Germinal center (tissue), 1 donor: ENCODE measurements at places on chromosomes 7 and 10.

- DNase-seq = no peak
These were observed 36.6 kb upstream of the SEMA3A start for GRCh38 chr7:84231157-84231556.

DNA sequence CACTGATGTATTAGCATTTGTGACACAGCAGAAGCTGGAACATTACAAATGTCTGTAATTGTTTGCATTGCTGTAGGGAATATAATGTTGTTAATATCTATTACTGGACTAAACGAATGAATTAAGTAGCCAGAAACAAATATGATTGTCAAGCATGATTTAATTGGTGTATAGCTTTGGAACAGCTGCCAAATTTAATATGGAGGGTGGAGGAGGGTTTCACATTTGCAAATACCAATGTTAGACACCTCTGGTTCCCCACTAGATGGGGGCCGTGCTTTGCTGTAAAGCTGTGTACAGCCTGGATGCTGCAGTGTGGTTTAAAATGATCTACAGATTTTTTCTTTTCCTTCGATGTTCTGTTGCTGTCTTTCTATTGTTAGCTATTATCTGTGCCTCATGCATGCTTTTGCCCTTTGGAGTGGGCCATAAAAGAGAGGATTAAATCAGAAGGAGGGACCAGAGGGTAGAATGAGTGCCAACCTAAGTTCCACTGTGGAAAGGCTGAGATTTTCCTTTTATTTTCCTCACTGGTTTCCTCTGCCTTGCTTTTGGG lies 23.1 kb downstream of the DNAJB9 start:
- DNase-seq = no peak

GRCh38 chr10:84654671-84655070 lies 326.3 kb downstream of the CCSER2 start:
- DNase-seq = peak; percentile 63

- no peak for DNase-seq
These were observed 40.5 kb upstream of the CDK13 start for GRCh38 chr7:39909526-39909925.

GRCh38 chr10:91046869-91047268 lies 126.0 kb upstream of the ANKRD1 start:
- DNase-seq = no peak

- DNase-seq = no peak
These were observed 32.6 kb downstream of the CFAP43 start for GRCh38 chr10:104199567-104199966.

DNA sequence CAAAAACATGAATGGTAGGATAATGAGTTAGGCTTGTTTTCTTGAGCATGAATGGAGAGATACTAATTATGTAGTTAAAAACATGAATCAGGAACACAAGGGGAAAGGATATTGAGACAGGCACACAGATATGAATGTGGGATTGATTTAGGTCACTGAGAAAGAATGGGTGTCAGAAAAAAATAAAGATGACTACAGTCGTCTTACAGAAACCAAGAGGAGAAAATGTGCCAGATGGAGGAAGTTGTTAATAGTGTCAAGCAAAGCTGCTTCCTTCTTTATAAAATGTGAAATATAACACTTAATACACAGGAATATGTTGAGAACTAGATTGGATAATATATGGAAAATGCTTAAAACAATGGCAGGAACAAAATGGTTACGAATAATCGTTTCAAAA lies 173.3 kb upstream of the BET1 start:
- DNase-seq = no peak

DNA sequence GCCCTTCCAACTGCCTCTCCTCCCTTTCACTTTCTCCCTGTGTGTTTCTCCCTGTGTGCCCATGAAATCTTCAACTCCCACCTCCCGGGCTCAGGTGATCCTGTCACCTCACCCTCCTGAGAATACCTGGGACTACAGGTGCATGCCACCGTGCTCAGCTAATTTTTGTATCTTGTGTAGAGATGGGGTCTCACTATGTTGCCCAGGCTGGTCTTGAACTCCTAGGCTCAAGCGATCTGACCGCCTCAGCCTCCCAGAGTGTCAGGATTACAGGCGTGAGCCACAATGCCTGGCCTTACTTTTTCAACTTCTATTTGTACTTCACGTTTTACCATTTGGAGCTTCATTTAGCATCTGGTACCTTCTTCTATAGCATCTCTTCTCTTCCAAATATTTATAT lies 24.9 kb downstream of the ST8SIA6 start:
- DNase-seq = no peak

DNA sequence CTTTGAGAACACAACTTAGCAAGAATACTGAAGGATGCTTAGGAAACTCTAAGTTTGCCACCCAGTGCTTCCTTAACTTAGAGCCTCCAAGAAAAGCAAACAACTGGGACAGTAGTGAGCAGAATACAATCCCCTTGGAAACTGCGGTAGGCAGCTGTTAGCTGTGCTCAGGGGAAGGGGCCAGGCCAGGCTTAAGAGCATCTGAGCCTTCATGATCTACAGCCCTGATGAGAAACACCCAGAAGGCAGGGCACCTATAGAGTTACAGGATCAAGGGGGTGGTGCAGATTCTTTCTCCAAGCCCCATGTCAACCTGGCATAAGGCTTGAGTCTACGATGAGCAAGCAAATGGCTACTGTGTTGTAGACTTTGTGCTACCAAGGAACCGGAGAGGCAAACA lies 51.4 kb upstream of the DLG5 start:
- no peak for DNase-seq

DNA sequence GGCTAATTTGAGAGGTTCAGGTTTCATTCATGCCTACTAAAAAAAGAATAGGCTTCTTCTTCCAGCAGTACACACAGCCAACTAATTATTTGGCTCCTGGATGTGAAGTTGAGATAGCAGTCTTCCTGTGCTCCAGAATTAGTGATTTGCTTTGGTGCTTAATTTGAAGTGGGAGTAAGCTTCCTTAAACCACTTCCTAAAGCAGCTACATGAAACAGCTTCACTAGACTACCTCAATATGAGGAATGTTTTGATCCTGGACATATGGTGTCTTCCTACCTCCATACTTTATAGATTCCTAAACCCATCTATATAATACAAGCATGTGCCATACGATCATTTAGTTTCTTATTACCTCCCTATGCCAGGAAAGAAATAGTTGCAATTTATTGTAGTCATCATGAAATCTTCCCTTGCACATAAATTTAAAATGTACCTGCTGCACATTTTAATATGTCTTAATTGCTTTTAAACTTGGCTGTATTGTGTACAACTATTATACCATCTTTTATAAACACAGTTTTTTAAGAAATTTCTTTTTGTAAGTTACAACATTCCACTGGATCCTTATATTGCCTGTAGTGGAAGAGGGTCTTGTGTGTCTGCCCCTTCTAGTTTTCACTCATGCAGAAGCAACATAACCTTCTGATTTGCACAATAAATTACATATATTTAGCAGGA lies 8.6 kb downstream of the VIM start:
- no peak for DNase-seq

DNA sequence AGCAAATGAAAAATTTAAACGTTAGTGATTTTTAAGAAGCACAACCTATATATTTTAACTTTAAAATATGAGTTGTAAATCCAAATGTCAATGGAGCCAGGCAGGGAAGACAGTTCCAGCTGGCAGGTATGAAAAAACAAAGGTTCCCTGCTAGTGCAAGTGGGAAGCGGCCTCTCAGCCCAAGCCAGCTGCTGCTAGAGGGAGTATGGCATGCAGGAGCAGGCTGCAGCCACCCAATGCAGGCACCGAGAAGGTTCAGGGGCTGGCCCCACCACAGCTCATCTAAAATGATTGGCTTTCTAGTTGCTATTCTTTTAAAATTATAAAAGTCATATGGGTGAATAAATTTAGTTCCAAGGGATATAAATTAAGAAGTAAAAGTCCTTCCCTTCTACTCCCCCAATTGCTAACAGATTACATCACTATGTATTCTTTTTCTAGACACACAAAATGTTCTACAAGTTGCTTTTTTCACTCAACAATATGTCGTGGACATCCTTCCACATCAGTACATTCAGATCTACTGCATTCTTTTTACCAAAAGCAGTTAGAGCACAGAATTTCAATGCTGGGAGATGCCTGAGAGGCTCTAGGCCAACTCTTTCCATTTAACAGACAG lies 69.3 kb downstream of the SGMS1 start:
- DNase-seq = no peak

DNA sequence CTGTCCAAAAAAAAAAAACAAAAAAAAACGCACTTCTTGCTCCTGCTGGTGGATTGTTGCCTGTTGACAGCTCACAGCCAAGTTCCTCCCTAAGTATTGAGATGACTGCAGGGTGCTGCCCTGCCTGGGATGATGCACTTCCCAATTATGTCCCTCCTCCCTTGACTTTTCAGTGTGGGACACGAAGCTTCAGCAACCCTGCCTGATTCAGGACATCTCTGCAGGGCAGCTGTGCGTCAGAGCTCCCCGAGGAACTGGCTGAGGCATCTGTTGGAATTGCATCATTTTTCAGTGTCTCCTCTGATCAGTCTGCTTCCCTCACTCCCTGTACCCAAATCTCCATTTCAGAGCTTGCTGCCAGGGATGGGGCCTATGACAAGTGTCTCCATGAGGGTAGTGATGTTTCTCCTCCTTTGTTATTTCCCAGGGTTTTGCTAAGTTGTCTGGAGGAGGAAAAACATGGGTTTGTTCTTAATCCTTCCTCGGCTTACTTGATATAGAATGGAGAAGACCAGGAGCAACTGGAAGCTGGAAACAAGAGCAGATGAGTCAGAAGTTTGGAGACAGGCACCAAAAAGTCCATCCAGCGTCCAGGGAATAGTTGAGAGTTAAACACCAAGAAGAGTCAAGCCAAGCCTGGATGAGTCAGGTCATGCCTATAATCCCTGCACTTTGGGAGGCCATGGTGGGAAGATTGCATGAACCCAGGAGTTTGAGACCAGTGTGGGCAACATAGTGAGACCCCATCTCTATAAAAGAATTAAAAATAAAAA lies 355.1 kb downstream of the GALNT17 start:
- no peak for DNase-seq

DNA sequence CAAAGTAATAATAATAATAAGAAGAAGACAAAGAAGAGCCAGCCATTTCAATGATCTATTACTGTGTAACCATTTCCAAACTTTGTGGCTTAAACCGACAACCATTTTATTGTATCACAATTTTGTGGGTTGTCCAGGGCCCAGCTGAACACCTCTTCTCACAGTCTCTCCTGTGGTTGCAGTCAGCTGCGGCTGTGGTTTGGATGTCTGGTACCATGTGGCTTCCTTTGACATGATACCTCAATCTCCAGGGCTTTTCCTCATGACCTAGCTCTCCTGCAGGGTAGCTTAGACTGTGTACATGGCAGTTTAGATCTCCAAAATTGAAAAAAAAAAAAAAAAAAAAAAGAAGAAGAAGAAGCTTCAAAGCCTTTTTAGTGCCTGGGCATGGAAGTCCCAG lies 72.6 kb upstream of the NFKB2 start:
- no peak for DNase-seq

DNA sequence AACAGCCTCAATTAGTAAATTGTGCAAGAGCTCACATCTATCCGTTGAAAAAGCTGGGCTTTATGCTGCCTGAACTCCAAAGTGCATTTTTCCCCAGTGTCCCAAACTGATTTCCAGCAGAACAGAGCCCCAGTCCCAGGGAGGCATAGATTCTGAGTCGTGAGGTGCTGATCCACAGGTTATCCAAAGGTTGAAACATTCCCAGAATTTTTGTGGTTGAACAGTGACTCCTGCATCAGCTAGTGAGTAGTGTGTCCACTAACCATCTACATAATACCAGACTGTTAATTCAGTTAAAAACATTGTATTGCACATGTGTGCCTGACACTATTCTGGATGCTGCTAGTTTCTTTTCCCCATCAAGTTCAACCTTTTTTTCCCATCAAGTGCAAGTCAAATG lies 761.5 kb downstream of the GATA3 start:
- no peak for DNase-seq

GRCh38 chr10:104332243-104333031 lies 5.8 kb downstream of the ITPRIP start:
- no peak for DNase-seq

- peak; percentile 77 for DNase-seq
These were observed 527 bp downstream of the AKR1B1 start for GRCh38 chr7:134458341-134458805.

DNA sequence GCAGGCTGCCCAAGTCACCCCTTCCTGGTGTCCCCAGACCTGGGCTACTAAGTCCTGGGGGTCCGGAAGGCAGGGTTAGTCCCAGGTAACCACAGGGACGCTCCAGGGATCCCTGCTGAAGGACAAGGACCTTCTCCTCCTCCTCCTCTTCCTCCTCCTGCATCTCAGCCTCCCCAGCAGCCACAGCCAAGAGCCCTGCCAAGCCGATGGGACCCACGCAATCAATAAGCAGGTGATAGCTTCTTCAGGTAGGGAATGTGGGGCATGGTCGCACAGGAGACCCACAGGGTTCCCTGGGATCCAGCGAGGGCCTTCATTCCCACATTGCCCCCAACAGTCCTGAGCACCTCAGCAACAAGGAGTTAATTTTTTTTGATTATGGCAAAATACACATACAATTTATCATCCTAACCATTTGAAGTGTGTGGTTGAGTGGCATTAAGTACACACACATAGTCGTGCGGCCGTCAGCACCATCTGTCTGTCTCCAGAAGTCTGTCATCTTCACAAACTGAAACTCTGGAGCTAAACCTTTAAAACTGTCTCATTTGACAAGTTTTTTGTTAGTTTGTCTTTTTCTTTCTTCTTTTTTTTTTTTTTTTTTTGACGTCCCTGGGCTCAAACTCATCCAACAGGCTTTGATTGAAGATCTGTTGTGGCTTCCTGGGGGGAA lies 12.1 kb downstream of the CRYGN start:
- no peak for DNase-seq

- DNase-seq = no peak
These were observed 37.6 kb downstream of the R3HCC1L start for GRCh38 chr10:98172073-98172472.

DNA sequence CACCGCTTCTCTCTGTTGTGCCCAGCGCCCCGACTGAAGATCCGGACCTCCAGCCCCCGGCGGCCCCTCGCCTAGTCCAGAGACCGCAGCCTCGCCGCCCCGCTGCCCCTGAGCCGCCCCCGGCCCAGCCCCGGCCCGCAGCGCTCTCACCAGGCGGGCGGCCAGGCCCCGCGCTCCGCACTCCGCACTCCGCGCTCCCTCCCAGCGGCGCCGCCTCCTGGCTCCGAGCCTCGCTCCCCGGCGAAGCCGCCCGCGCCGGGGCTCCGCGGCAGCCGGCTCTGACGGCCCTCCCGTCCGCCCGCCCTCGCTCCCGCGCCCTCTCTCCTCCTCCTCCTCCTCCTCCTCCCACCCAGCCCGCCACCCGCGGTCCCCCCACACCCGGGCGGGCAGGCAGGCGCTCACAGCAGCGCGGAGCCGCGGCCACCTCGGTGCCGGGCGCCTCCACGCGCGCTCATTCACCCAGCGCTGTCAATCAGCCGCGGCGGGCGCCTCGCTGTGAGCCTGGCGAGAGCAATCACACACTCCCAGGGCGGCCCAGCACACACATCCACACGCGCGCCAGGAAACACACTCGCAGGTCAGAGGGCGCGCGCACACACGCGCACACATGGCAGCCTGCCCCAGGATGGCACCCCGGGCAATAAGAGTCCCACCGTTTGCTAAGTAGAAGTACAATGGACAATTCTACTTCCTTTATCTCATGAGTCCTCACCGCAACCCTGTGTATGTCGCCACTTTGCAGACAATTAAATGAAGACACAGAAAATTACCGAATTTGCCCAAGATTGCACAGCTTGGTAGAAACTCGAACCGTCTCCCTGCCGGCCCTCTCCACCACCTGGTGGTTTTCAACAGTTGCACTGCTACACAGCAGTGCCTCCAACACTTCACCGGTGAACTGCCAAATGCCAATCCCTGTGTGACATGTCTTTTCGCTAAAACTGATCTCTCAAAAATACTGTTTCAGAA lies at the start of gene PRRT4:
Gene PRRT4, minus strand, starts transcription at position 280 of the 969 bp plus-strand sequence.
- DNase-seq = peak; percentile 68

- DNase-seq = no peak
These were observed 164.0 kb downstream of the CHRM2 start for GRCh38 chr7:137032436-137032835.

- no peak for DNase-seq
These were observed 27.9 kb downstream of the LRRC20 start for GRCh38 chr10:70354556-70354955.
